ENCODE measurements at places on chromosomes 1 and 21. TPM values are rescaled to one million over a fixed set of nuclear protein-coding genes. Genes with fewer than 3 reads are reported as not detected.
A peak's percentile ranks its signal among the peaks of the same experiment; 100 is the strongest.

DNA sequence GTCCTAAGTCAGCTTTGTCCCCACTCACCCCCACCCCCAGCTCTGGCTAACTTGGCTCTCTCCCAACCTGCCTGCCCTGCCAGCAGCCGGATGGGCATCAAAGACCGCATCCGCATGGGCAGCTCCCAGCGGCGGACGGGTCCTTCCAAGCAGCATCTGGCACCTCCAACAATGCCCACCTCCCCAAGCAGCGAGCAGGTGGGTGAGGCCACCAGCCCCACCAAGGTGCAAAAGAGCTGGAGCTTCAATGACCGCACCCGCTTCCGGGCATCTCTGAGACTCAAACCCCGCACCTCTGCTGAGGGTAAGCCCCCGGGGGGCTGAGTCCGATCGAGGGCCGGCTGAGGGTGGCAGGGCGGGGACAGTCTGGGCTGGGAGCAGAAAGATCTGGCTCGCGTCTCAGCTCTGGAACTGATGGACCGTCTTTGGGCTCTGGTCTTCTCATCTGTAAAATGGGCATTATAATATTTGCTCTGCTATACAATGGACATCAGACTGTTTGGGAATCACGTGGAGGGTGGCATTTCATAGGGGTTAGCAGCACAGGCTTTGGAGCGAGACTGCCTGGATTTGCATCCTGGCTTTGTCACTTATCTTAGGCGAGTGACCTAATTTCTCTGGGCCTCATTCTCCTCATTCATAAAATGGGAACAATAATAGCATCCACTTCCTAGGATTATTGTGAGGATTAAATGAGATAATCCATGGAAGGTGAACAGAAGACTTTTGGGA, 31.0 kb downstream of the CITED4 start:
- DNase-seq = no peak

The NBPF3 gene
- 21.0 TPM for total RNA-seq

- DNase-seq = no peak
Observed at GRCh38 chr1:227794817-227795192, 20.7 kb upstream of the PRSS38 start.

The IL19 gene
- total RNA-seq = not detected

DNA sequence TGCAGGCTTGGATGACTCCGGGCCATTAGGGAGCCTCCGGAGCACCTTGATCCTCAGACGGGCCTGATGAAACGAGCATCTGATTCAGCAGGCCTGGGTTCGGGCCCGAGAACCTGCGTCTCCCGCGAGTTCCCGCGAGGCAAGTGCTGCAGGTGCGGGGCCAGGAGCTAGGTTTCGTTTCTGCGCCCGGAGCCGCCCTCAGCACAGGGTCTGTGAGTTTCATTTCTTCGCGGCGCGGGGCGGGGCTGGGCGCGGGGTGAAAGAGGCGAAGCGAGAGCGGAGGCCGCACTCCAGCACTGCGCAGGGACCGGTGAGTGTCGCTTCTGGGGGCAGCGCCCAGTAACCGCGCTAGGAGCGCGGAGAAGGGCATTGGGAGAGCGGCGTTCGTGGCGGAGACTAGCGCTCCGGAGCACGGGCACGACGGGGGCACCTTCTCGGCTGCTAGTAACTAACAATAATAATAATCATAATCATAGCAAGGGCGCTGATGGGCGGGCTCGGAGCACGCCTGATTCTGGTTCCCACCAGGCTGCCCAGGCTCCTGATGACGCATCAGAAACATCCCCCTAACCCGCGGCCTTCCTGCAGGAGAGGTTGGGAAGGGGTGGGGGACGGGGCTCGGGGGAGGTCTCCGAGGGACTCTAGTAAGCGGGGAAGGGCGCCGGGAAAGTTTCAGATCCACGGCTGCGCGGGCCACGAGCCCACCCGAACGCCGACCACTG, at the start of gene MX1:
Gene MX1, plus strand, starts transcription at position 286 of the 722 bp plus-strand sequence. CDS start 5,832 bp downstream, outside the sequence.
- DNase-seq = peak; percentile 91

DNA sequence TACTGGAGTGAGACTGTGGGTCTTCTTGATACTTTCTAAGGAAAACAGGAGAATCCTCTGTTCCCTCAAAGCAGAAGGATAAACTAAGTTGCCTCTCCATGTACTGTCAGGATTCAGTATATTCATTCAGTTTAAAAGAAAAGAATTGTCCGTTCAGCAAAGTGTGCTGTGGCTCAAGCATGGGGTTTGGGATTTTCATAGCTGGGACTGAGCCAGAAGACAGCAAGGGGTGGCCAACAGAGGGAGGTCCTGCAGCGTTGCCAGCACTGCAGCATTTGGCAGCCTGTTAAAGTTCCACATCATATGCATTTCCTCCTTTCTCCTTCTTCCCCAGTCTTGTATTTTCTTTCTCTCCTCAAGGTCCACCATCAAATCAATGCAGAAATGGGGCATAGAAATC, 75.1 kb downstream of the DTL start:
- no peak for DNase-seq

All from M059J (cell line).